ENCODE measurements at places on chromosomes 11 and 22.

DNA sequence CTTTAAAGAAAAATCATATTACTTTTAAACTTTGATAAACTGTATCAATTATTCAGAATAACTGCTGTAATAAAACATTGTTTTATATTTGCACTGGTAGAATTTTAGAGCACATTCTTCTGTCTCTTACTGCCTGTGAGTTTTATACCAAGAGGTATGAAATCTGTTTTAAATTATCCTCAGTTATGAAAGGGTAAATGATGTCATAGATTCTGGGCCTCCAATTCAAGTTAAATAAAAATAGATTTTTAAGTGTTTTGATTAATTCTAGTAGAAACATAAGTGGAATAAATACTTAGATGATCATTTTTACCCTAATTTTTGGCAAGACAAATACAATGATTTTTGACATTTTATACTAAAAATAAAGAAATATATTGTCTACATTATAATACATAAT lies 93.0 kb downstream of the GUCY1A2 start:
- peak; percentile 5 for DNase-seq

DNA sequence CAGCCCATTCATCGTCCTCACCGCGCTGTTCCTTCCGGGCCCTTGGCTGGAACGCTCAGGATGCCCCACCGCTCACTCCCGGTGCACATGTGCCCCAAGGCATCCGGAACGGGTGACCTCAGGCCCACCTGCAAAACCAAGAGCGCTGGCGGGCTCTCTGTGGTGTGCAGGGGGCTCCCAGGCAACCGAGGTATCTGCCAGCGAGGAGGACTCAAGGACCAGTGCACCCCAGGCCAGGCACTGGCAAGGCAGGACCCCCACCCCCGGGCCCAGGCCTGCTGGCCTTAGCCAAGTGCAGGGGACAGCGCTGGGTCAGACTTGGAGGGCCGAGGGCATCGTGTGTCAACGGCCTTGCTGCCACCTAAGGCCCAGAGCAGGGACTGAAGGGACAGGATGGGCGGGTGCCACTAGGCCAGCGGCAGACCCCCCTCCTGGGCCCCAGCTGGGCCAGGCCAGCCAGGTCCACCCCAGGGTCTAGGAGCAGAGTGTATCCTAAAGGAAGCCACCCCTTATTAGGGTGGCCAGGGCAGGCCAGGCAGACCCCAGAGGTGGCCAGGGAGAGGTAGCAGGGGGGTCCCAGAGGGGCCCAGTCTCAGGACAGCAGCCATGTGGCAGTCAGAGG lies 8.5 kb downstream of the TNNT3 start:
- DNase-seq, result peak; percentile 8

DNA sequence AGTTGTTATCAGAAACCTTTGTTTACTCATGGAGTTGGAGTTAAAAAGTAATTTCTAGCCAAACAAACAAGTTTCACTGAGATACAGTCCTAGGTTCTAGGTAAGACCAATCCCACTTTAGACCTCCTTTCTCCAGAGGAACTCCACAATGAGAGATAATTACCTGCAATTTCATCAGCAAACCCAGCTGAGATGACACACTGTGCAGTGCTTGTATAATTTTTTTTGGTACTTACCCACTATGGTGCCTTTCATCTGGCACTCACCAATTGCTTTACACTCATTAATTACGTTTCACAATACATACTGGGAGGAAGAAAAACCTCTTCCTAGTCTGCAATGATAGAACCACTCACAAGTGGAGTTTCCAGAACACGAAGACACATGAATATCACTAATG lies 1.8 kb upstream of the MUC15 start:
- no peak for DNase-seq

GRCh38 chr11:65416841-65417701 lies 5.5 kb upstream of the NEAT1 start:
- DNase-seq, result no peak

GRCh38 chr11:36074941-36075431 lies 131.1 kb downstream of the LDLRAD3 start:
- DNase-seq, result peak; percentile 59

- peak; percentile 69 for DNase-seq
Observed at GRCh38 chr11:78000193-78000592, 5.7 kb upstream of the INTS4 start.

DNA sequence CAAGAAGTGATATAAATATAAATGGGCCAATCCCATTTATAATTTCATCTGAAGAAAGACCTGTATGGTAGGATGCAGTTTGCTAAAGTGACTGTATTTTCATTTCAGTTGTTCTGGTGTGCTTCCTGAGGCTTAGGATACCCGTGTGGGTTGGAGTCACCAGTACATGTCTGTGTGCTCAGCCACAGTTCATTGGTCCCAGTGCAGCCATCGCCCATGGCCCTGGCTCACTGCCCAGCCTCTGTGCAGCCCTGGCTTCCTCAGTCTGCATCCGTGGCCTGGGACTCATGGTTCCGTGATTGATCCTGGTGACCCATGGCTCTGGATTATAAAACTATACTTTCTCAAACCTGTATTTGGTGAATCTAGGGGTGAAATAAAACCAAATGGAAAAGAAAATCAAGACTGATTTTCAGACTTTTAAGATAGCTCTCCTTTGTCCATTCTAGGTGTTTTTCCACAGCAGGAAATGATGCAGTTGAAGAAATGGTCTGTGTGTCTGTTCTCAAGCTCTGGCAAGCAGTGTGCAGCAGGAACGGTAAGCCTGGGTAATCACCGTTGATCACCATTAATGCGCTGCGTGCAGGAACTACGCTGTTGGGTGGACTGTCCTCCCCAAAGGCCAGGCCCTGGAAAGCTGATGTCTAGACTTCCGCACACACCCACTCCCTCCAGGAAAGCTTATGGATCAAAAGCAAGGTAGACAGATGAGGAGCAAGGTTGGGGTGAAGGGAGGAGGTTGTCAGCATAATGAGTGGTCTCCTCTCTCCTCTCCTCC lies 27.2 kb downstream of the TTC12 start:
- no peak for DNase-seq

GRCh38 chr11:111155021-111155420 lies 90.5 kb upstream of the POU2AF2 start:
- DNase-seq, result no peak

DNA sequence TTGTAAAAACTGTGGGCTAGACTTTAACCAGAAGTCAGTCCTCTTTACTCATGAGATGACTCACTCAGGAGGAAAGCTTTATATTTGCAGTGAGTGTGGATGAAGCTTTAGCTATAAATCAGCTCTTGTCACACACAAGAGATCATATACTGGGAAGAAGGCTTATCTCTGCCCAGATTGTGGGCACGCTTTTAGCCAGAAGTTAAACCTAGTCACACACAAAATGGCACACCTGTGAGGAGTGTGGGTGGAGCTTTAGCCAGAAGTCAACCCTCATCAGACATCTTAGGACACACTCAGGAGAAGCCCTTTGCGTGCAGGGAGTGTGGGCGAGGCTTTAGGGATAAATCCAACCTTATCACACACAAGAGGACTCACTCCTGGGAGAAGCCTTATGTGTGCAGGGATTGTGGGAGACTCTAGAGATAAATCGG lies 706.9 kb upstream of the LUZP2 start:
- peak; percentile 23 for DNase-seq
